ENCODE measurements at places on chromosomes 11 and 22. TPM values are rescaled to one million over a fixed set of nuclear protein-coding genes. Genes with fewer than 3 reads are reported as not detected.

PATE1 gene
- polyA plus RNA-seq = not detected

- DNase-seq = no peak
Measured at GRCh38 chr11:91773090-91773489, 451.5 kb upstream of the FAT3 start.

DNA sequence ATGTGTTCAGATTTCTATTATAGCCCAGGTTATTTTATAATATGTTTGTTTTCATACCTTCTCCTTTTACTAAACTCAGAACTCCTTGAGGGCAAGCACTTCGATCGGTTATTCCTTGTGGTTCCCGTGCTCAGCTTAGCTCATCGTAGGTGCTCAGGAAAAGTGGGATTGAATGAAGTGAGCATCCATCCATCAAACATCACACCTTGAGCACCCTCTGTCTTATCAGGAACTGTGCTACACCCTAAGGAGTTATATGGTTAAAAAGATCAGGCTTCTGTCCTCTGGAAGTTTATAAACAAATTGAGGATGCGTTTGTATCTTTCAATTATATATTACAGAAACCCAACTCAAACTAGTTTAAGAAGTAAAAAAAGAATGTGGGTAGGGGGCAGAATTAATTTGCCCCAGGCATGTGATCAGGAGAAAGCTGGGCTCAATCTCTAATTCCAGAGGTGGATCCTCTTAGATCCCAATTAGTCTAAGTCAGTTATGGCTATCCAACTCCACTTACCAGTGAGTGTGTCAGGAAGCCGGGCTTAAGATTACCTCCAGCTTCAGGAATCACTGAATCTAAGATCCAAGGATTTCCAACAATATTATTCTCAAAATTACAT, 59.9 kb upstream of the RRAS2 start:
- no peak for DNase-seq

DNA sequence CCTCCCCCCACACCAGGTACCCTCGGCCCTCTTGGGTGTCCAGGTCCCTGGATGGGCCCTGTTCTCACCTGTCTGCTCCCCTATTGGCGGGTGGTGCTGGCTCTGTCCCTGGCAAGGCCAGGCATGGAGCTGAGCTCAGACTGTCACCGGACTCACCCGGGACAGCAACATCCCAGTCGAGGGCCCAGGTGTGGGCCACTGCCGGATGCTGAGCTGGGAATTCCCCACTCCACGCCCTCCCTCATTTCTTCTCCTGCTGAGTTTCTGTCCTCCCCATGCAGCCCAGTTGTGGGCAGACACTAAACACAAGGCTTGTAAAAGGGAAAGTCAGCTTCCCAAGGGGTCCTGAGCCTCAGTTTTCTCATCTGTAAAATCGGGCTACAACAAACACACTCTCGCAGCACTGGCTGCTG, 2.0 kb upstream of the AP5B1 start:
- DNase-seq = no peak

RTN4RL2 gene
- polyA plus RNA-seq = 0.19 TPM

GNG3 gene
- 0.62 TPM for polyA plus RNA-seq

DNA sequence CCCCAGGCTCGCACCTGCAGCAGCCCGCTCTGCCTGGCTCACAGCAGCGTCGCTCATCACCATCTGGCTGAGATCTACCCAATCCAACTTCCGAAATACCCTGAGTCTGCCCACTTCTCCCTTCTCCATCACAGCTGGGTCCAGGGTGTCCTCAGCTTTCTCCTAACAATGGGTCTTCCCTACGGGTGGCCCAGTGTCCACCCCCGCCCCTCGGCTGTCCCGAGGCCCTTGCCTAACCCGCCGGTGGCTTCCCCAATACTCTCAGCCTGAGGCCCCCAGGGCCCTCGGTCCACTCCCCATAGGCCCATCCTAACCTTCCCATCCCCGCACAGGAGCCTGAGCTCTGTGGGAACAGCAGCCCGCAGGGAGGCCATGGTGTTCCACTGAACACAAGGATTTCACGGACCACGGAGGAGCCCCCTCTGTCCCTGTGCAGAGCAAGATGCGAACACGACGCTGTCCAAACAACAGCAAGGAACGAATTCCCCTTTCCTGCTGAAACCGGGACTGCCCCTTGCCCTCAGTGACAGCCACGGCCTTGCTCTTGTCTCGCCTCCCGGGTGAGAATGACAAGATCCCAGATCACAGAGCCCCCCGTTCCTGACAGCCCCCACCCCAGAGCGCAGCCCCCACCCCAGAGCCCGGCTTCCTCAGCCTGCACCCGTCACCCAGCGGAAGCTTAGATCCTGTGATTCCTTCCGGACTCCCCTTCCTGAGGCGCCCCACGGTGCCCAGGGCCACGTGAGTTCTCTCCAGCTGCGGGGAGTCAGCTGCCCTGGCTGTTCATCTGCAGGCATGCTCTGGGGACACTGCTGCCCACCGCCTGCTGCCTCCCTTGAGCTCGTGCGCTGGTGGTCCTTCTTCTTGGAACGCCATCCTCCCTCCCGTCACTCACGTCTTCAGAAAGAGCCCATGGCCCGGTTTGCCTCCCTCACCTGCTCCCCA, 48.8 kb upstream of the CARS1 start:
- no peak for DNase-seq

OR5J2 gene
- not detected for polyA plus RNA-seq

DNA sequence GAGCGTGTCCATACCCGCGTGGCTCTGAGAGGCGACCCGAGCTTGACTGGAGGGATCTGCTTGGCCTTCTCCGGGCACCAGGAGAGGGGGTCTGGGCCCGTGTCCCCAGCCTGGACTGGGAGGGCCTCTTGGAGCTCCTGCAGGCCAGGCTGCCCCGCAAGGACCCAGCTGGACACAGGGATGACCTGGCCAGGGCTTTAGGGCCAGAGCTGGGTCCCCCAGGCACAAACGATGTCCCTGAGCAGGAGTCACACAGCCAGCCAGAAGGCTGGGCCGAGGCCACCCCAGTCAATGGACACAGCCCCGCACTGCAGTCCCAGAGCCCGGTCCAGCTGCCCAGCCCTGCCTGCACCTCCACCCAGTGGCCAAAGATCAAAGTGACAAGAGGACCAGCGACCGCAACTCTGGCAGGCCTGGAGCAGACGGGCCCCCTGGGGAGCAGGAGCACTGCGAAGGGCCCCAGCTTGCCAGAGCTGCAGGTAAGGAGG, 38.2 kb downstream of the TRIOBP start:
- no peak for DNase-seq

DNA sequence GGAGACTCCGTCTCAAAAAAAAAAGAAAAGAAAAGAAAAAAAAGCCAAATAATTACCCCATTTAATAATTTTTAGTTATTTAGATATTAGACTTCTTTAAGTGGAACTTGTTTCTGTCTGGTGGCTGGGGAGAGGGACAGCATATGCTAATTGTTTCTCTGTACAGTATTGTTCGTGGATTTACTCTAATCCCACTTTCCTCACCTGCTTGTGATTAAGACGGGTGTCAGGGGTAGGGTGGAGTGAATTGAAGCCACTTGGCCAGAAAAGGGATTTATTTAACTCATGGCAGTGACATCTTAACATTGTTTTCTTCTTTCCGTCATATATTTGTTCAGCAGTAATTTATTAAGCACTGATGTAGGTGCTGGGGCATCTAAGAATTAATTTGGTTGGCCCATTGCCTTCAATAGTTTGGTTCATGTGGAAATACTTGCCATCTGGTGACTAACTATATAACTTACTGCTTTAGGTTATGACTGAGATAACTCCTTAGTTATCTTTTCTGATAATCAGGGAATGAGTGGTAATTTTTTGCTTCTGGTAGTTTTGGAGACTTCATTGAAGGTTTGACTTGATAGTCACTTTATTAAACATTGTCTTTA, 4.6 kb downstream of the TNRC6B start:
- no peak for DNase-seq

- no peak for DNase-seq
Measured at GRCh38 chr22:44451016-44451415, 47.0 kb downstream of the RTL6 start.

DNA sequence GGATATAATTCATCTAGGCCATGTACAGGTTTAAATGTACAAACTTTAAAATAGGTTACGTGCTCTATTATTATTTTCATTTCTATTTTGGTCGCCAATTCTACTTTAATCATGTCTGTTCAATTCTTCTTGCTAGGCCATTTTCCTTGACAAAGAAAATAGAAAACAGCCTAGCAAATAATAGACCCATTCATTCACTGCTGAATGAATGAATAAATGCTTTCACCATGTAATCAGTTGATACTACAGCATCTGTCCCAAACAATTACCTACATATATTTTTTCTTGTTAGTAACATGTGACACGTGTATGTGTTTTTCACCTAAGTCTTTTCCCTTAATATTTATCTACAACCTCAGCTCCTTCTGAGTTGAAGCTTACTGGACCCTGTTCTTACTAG, 27.5 kb downstream of the SNX19 start:
- DNase-seq = no peak

DNA sequence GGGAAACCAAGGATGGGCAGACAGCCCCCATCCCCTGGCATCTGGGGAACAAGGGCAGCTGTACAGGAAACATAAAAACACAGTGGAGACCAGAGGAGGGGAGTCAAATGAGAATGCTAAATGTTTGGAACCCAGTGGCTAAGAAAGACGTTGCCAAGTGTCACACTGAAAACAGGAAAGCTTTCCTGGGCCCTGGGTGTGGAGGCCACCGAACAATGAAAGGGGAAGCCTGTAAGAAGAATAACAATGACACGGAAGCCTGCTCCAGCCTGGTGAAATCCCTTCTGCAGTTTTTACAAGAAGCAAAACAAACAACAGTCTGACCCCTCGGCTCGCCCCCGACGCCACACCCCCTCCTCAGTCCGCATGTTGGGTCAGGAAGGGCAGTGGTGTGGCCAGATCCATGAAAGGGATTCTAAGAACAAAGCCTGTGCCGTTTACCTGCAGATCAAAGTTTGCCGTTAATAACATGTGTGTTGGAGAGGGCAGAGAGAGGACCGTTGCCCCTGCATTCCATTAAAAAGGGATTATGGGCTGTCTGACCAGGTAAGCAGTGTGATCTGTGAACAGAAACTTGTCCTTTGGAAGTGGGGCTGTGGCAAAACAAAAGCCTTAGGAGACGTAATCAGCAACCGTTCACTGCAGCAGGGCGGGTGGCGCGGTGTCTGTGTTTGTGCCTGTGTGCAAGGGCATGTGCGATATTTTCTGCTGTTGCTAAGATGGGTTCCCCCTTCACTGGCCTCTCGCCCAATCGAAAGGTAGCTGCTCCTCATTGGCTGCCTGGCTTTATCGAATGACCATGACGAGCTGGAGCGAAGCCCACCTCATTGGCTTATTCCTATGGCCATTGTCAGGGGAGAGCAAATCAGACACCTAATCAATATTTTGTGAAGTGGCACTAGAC, 113.7 kb upstream of the BLID start:
- DNase-seq = no peak

BATF2 gene
- polyA plus RNA-seq = 0.36 TPM

- DNase-seq = no peak
Measured at GRCh38 chr11:17643506-17644405, 75.6 kb upstream of the MYOD1 start.

DTX4 gene
- polyA plus RNA-seq = 5.1 TPM

DNA sequence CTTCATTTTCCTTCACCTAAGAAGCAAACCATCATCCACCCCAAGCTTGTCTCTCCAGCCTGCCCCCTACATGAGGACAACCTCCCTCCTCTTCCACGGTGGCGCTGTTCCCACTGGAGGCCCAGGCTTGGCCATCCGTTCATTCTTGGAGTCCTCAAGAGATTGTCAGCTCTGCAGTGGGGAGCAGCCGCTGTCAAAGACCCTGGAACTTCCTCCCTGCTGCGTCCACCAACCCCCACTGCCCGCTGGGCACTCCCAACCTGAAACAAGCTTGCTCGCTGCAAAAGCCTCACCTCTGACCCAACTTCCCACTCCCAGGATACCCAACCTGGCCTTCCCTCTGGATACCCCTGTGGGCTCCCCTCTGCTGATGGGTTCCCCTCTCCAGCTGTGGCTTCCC, 10.4 kb upstream of the CD81 start:
- DNase-seq = no peak
